Testis (tissue), 5 donors: ENCODE measurements at places on chromosomes 3 and 15.

DNA sequence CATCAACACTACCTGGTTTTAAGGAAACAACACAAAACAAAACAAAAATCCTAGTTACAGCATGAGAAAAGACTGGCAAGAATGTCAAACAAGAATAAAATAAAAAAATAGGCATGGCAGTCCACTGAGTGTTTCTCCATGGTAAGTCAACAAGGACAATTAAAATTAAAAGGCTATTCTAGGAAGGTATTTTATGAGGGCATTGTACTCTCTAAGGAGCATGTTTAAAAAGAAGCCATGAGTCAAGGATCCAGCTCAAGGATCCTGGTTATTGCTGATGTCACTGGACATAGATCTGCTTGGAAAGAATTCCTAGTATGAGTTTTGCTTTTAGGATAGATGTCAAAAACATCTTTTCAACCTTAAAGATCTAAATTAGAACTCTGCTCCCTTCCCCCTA is 106.7 kb downstream of the MYO5A start:
- H3K4me3 ChIP-seq, result no peak overlapping the region
- H3K4me1 ChIP-seq, result no peaks in the 10 kb centered on the region
- DNase-seq, result no peak
- H3K27ac ChIP-seq, result no peak overlapping the region
- no peaks in the 10 kb centered on the region for H3K27me3 ChIP-seq

GRCh38 chr3:143237077-143237627 is 117.6 kb downstream of the CHST2 start:
- H3K4me1 ChIP-seq, result no peaks in the 10 kb centered on the region
- H3K27ac ChIP-seq, result no peak overlapping the region
- no peak for DNase-seq
- H3K36me3 ChIP-seq, result no peaks in the 10 kb centered on the region
- H3K4me3 ChIP-seq, result no peak overlapping the region

- no peaks in the 10 kb centered on the region for H3K36me3 ChIP-seq
- H3K4me3 ChIP-seq, result no peak overlapping the region
- no peaks in the 10 kb centered on the region for H3K27me3 ChIP-seq
- no peak for DNase-seq
- no peak overlapping the region for H3K27ac ChIP-seq
Observed at GRCh38 chr3:41464401-41464800, 265.1 kb downstream of the CTNNB1 start.

DNA sequence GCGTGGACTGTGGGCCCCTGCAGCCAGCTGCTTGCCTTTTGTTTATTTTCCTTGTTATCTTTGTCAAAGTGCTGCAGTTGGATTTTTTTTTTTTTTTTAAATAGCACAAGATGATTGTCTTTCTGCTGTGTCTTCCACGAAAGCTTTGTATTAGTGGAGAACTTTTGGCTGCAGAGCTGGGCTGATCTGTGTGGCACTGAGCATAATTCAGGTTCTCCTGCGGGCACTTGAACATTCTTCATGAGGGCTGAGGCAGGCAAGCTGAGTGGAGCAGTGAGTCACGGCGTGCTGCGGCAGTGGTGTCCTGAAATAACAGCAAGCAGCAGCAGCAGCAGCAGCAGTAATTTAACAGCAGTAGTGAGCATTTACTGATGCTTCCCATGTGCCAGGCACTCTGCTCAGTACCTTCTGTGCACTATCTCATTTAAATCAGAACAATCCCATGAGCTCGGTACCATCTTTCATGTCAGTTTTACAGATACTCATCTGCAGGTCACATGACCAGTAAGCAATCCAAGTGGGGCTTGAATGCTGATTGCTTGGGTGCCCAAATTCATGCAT is 45.8 kb downstream of the MITF start:
- H3K36me3 ChIP-seq, result no peaks in the 10 kb centered on the region
- peaks cover 7% of the 10 kb centered on the region for H3K4me1 ChIP-seq
- DNase-seq, result peak; percentile 18
- H3K4me3 ChIP-seq, result no peak overlapping the region
- no peaks in the 10 kb centered on the region for H3K27me3 ChIP-seq
